Pancreas (tissue), 10 donors: ENCODE measurements at places on chromosomes 11 and 22. TPM values are rescaled to one million over a fixed set of nuclear protein-coding genes. Genes with fewer than 3 reads are reported as not detected.
A peak's percentile ranks its signal among the peaks of the same experiment; 100 is the strongest.

GRCh38 chr22:29744902-29745301 is 21.9 kb downstream of the ZMAT5 start:
- peaks cover 15% of the 10 kb centered on the region for H3K36me3 ChIP-seq
- DNase-seq = no peak

The IL18 gene
- 0.83 TPM for total RNA-seq

- H3K4me1 ChIP-seq = no peaks in the 10 kb centered on the region
- H3K36me3 ChIP-seq = no peaks in the 10 kb centered on the region
- no peaks in the 10 kb centered on the region for H3K27me3 ChIP-seq
- H3K27ac ChIP-seq = no peak overlapping the region
- DNase-seq = no peak
- H3K4me3 ChIP-seq = no peak overlapping the region
These were observed 104.7 kb upstream of the E2F8 start for GRCh38 chr11:19345519-19345847.

DNA sequence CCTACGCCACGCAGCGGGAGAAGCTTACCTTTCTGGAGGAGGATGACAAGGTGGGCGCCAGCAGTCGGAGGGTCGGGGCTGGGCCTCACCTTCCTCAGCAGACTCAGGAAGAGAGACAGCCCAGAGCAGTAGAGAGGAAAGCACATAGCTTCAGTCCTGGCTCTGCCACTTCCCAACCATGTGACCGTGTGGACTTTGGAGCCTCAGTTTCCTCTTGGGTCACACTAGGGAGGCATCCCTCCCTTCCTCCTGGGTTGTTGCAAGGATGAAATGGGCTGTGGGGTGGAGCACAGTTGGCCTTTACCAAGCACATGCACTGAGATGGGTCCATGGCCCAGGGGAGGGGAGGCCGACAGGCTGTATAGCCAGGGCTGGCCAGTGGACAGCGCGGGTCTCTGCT is 12.9 kb downstream of the DPP3 start:
- H3K4me3 ChIP-seq = no peak overlapping the region
- H3K27me3 ChIP-seq = no peaks in the 10 kb centered on the region
- no peaks in the 10 kb centered on the region for H3K4me1 ChIP-seq
- no peaks in the 10 kb centered on the region for H3K36me3 ChIP-seq

GRCh38 chr22:26845021-26845743 is 187.8 kb downstream of the MIAT start:
- H3K27me3 ChIP-seq = no peaks in the 10 kb centered on the region
- no peaks in the 10 kb centered on the region for H3K36me3 ChIP-seq
- no peaks in the 10 kb centered on the region for H3K4me1 ChIP-seq
- H3K27ac ChIP-seq = no peak overlapping the region
- no peak overlapping the region for H3K4me3 ChIP-seq
- no peak for DNase-seq

DNA sequence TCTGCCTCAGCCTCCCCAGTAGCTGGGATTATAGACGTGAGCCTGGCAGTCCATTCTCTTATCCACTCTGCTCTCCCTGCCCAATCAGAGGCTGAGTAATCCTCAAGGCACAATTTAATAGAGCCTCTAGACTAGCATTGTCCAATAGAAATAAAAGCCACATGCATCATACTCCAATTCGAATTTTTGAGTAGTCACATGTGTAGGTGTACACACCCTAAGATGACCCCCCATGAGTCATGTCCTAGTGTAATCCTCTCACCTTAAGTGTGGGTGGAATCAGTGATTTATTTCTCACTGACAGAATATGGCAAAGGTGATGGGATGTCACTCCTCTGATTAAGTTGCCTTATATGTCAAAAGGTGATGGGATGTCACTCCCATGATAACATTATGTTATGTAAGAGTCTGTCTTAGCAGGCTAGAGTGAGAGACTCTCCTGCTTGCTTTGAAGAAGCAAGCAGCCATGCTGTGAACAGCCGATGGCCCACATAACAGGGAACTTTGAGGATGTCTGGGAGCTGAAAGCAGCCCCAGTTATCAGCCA is 61.3 kb downstream of the MN1 start:
- H3K27ac ChIP-seq = no peak overlapping the region
- no peaks in the 10 kb centered on the region for H3K4me1 ChIP-seq
- no peaks in the 10 kb centered on the region for H3K27me3 ChIP-seq
- no peaks in the 10 kb centered on the region for H3K36me3 ChIP-seq
- no peak overlapping the region for H3K4me3 ChIP-seq

The NRGN gene
- 1.5 TPM for total RNA-seq

- no peak overlapping the region for H3K4me3 ChIP-seq
- no peak overlapping the region for H3K27ac ChIP-seq
- H3K27me3 ChIP-seq = no peaks in the 10 kb centered on the region
- no peak for DNase-seq
- no peaks in the 10 kb centered on the region for H3K4me1 ChIP-seq
These were observed 29.0 kb upstream of the NAP1L4 start for GRCh38 chr11:3021125-3021524.

The MOGAT2 gene
- not detected for total RNA-seq

DNA sequence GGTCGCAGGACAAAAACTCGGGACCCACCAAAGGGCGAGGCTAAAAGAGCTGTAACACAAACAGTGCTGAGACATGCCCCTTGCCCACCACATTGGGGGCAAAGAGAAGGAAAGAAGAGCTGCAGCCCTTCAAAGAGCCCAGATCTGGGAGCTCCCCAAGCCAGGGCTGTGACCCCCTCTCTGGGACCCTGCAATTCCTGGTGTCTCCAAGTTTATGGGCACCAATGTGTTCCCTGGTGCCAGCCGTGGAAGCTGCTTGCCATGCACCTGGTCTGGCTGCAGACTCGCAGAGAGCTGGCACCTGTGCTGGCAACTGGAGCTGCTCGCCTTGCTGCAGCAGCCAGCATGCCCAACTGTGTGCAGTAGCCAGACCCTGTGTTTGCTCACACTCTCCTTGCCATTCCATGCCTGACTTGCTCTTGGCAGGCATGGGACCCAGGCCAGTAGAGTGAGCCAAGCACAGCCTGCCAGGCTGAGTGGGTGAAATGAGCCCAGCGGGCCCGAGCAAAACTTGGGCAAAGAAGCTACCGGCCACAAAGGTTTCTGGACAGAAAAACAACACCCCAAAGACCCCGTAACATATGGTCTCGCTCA is 16.0 kb downstream of the RRP8 start:
- DNase-seq = peak; percentile 82
- no peaks in the 10 kb centered on the region for H3K4me1 ChIP-seq
- H3K27ac ChIP-seq = no peak overlapping the region
- H3K4me3 ChIP-seq = no peak overlapping the region
- H3K36me3 ChIP-seq = no peaks in the 10 kb centered on the region

DNA sequence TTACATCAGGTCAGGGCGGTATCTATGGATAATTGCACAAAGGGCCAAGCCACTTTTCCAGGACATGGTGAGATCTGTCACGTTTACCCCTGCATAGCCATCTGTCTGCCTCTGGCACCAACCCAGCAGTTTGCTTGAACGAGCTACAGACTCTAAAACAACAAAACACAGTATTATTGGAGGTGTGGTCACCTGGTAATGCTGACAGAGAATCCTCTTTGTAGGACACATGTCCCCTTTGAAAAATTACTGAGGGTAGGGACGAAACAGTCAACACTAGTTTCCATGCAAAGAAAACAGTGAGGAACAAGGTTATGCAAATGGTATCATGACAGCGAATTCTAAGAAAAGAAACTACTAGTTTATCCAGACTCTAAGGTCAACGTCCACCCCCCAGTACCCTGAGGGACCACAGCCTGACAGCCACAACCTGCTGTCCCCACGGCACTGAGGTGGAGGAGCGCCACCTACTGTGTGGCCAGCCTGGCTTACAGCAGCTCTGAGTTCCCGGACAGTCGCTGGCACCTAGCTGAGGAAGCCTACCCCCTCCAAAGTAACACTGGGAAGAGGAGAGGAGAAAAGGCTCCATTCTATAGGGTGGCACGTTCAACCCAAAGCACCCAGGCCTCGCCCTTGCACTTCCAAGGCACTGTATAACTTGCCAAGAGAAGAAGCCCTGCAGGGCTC is 117.4 kb upstream of the BID start:
- H3K36me3 ChIP-seq = no peaks in the 10 kb centered on the region
- H3K4me1 ChIP-seq = no peaks in the 10 kb centered on the region
- H3K27ac ChIP-seq = no peak overlapping the region
- no peak overlapping the region for H3K4me3 ChIP-seq

DNA sequence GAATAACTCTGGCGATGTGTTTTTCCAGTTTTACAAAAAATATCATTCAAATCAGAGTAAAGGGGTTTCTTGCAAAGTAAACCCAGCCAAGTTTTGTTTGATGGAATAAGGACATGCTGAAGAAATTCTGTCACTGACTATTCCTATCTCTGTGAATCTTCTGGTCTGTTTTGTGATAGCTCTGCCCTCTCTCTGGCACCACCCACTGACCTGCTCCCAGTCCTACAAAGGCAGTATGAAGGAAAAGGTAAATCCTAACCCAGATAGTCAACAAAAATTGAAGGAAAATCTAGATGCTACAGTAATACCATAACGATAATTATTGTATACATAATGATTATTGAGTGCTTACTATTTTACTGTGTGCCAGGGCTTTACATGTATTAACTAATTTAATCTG is 76.3 kb upstream of the TP53AIP1 start:
- DNase-seq = no peak
- H3K36me3 ChIP-seq = no peaks in the 10 kb centered on the region
- peaks cover 14% of the 10 kb centered on the region for H3K4me1 ChIP-seq
- H3K27me3 ChIP-seq = no peaks in the 10 kb centered on the region
- H3K27ac ChIP-seq = no peak overlapping the region

The RPUSD4 gene
- total RNA-seq = 27.2 TPM

The KRTAP5-8 gene
- total RNA-seq = 0.35 TPM

The GLYATL2 gene
- not detected for total RNA-seq

DNA sequence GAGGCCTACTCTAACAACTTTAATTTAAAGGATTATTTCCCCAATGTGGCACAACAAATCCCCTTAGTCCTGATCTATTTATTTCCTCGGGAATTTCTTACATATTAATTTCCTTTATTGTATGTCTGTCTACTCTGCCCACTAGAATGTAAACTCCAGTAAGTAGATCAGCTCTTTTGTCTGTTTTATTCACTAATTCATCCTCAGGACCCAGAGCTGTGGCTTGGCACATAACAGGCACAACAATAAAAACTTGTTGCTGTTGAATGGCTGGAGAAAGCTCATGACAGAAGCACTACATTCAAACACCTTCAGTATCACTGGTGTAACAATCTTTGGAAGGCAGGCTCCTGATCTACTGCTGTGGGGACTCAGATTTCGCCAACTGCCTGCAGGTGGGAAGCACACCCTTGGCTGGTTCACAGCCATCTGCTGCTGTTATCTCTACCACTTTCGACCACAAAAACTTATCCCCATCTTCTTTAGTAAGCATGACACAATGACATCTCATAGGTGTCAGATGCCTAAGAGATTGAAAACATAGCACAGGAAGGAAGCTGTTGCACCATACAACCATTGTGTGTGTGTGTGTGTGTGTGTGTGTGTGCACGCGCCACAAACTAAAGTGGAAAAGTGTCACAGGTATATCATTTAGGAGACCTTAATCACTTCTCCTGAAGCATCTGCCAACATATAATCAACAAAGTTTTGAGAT is 11.9 kb downstream of the HIRA start:
- no peak overlapping the region for H3K4me3 ChIP-seq
- no peaks in the 10 kb centered on the region for H3K4me1 ChIP-seq
- DNase-seq = no peak
- H3K36me3 ChIP-seq = no peaks in the 10 kb centered on the region
- no peaks in the 10 kb centered on the region for H3K27me3 ChIP-seq
